ENCODE measurements at places on chromosomes 11 and 22.

- no peak for DNase-seq
Observed at GRCh38 chr22:47088480-47089158, 326.2 kb downstream of the TBC1D22A start.

DNA sequence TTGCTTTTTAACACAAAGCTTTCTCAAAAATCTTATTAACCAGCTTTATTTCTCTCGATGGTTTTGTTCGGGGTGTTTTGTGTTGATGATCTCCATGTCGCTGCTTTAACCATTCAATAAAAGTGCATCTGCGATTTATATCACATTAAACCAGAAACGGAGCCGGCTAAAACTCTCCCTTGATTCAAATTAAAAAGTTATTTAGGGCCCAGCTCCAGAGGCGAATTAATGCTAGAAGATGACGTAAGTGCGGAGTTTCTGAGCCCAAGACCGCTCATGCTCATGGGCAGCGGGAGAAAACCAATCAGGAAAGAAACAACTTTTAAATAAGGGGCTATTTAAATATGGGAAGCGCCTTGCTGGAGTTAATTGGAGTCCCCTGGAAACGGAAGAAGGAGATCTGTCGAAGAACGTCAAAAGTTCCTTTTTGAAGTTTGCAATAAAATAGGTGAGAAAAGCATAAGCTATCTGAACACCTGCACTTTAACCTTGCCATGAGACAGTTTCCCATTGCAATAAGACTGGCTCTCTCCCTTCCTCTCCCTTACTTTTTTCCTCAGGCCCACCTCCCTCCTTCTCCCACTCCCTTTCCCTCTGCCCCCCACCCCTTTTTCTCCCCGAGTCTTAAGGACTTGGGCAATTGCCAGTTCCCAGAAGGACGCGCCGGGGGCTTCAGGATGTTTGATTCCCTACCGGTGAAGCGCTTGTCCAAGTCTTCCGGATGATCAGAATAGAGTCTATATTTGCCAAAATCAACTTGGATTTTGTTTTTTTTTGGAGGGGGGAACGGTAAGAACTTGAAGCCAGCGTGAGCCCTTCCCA, 1.9 kb upstream of the DBX1 start:
- DNase-seq = no peak

- no peak for DNase-seq
Observed at GRCh38 chr11:36383195-36383594, 87.1 kb downstream of the PRR5L start.

DNA sequence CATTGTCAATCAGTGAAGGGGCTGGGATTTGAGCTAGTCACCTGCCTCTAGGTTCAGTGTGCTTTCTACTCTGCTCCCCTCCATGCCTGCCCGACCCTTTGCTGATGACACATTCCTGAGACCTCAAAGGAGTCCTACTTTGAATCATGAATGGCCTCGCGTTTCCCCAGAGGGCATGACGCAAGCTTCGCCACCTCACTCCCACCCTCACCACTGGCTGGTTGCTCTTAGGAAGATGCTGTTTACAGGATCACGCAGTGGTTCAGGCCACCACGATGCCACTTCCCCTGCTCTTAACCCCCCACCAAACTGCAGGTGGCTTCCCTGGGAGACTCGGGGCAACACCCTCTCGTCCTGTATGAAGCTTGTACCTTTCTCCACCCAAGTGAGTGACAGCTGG, 62.9 kb upstream of the B3GAT1 start:
- no peak for DNase-seq

GRCh38 chr11:79276736-79277325, 164.0 kb downstream of the TENM4 start:
- no peak for DNase-seq

- DNase-seq = no peak
Observed at GRCh38 chr11:68454767-68455166, 5.8 kb upstream of the PPP6R3 start.

DNA sequence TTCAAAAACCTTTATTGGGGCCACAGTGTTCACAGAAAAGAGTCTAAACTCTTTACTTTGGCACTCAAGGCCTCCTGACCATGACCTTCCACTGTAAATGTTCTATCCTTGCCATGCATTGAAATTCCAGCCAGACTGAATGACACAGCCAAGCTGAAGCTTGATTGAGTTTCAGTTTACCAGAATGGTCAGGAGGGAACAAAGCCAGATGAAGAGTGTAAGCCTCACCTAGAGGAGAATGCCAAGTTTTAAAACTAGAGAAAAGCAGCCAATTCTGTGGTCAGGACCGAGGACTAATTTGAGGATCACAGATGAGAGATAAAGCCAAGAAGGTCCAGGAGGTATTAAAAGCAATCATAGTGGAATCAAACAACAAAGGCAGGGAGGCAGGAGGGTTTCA, 215.3 kb downstream of the KCNA4 start:
- DNase-seq = no peak

DNA sequence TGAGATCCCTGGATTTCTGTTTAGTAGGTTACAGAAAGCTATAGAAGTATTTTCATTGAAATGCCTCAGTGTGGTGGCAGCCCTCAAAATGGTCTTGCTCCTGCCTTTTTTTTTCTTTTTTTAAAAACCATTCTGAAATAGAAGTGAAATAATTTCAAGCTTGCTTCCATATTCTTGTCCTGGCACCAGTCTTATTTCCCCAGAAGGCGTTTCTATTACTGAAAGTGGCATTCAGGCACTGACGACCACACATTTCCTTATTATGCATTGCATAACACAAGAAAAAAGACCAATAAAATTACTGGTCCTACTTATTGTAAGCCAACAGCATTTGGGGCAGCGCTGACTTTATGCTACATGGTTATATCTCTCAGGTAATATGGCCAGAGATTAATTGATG, 24.5 kb upstream of the LRRC4C start:
- DNase-seq = no peak

- no peak for DNase-seq
Observed at GRCh38 chr11:115606498-115607220, 102.4 kb upstream of the CADM1 start.

GRCh38 chr22:37459206-37459605, 27.0 kb downstream of the MFNG start:
- DNase-seq = no peak

DNA sequence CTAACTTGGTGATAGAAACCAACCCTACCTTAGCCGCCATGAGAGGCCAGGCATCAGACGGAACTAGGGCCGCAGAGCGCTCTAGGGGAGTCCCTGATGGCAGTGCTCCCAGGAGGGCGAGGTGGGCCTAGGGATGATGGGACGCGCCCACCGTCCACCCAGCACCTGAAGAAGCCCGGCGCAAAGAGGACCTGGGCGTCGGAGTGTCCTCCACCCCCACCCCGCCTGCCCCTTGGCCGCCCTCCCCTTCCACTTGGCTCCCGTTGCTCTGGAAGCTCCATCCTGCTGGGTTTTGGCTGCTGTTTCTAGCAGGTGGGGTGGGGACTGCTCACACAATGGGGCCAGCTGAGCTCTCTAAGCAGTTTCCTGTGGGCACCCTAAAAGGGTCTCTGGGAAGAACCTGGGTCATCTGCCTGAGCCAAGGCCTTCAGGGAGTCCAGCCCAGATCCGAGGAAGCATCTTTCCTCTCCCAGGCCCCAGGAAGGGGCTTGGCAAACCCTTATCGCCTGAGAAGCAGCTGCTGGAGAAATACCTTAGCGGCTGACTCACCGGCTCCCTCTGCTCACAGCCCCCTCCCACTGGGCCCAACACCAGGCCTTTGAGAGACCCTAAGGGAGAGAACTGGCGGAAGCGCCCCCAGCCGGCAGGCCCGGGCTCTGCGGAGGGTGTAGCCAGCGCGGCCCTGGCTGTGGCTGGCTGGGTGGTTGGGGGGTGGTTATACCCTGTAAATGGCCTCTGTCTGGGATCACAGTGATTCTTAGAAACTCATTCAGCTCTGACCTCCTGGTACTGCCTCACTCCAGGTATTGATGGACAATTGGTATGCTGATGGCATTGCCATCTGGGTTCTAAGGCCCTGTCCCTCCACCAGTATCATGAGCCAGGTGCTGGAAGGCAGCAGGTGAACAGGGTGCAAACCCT, 19.3 kb downstream of the CREB3L1 start:
- no peak for DNase-seq

GRCh38 chr11:62505059-62505439, 41.6 kb downstream of the AHNAK start:
- DNase-seq = no peak

- no peak for DNase-seq
Observed at GRCh38 chr11:8221917-8222495, 41.7 kb downstream of the LMO1 start.

GRCh38 chr11:43835104-43835503, 45.5 kb upstream of the ALKBH3 start:
- DNase-seq = no peak

- DNase-seq = no peak
Observed at GRCh38 chr11:90284171-90284570, 61.3 kb upstream of the CHORDC1 start.

DNA sequence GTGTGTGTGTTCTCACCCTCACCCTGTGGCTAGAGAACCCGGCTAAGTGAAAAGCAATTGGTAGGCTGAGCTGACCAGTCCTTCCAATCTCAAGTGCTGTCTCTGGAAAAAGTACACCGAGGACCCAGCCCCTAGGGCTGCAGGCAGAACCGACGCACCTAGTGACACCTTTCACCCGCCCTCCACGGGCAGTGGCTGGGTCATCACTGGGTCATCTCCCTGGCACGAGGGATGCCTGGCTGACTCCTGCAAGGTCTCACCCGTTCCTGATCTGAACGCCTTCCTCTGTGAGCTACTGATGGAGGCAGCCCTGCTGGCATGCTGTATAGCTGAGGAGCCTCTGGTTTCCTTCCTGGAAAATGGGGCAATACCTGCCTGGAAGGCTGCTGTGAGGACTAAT, 311.5 kb downstream of the NTM start:
- no peak for DNase-seq
